ENCODE measurements at places on chromosomes 5 and 9.

DNA sequence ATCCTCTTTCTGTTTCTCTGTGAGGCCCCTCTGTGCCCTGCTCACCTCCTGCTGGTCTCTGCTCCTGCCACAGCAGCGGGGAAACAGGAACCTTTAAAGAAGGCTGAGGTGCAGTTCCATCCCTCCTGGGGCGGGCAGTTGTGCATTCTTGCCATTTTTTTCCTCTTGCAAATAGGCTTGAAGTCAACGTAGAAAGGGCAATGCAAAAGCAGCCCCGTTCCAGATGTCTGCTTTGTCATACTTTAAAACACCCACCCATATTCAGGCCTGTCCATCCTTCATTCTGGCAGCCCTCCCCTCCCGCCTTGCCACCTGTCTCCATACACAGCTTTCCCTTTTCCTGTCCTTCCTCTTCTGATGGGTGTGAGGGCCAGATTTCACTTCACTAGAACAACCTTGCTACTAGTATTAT lies 65.4 kb upstream of the KLF9 start:
- DNase-seq: no peak

DNA sequence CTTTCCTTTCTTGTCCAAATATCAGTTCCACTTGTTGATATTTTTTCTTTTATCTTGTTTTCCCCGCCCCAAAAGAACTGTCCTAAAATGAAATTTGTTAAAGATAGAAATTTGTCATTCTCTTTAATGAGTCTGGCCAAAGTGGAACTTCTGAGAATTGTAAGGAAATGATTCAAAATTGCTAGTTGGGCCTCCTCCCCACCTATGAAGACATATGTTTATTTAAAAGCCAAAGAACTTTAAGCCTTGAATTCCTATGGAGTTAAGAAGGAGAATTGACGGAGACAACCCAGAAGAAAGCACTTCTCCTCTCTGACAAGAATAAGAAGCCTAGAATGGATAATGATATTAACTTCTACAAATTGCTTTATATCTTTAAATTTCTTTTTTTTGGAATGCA lies 59.1 kb upstream of the ALDH1A1 start:
- DNase-seq: no peak

DNA sequence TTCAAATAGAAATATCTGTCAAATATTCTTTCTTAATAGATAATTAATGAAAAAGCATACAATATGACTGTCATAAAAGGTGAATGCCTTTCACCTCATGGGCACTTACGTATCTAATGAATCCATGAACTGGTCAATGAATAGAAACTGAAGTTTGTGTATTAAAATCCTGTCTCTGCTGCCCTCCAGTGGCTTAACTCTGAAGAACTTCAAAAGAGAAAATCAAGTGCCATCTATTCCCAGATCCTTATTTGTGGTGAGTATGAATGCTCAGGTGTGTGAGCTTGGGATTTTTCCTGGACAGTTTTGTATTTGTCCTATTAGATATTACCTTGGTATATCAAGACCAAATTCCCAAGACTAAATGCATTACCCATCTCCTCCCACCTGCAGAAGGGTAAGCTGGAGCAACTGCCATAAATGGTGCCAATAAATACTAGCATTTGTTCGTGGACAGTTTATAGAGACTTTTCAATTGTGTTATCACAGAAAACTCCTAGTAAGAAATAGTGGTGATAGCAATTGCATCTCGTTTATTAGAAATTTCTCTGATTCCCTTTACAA lies 44.0 kb upstream of the SVEP1 start:
- peak; percentile 44 for DNase-seq

GRCh38 chr5:88883059-88883835 lies at the start of gene MEF2C:
Gene MEF2C, minus strand, starts transcription at chr5:88883184. Its CDS starts 59,396 bp downstream, at chr5:88823788.
- DNase-seq: peak; percentile 8

DNA sequence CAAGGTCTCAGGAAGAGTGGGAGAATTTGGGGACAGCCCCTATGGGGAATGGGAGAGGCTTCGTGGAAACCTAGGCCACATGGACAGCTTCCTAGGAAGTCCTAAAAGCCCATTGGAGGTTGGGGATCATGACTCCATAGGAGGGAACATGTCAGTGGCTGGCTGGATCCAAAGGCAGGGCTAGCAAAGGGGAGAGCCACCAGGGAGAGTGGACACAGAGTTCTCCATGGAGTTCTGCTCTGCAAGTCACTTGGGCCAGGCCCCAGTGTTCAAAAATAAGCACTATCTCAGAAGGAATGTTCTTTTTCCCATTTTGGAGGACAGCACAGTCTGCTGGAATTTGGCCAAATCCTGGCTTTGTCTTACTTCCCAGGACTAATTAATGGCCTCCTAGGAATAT lies 140.6 kb upstream of the RAD23B start:
- no peak for DNase-seq

- no peak for DNase-seq
Observed at GRCh38 chr5:88867638-88868037, 15.3 kb downstream of the MEF2C start.

DNA sequence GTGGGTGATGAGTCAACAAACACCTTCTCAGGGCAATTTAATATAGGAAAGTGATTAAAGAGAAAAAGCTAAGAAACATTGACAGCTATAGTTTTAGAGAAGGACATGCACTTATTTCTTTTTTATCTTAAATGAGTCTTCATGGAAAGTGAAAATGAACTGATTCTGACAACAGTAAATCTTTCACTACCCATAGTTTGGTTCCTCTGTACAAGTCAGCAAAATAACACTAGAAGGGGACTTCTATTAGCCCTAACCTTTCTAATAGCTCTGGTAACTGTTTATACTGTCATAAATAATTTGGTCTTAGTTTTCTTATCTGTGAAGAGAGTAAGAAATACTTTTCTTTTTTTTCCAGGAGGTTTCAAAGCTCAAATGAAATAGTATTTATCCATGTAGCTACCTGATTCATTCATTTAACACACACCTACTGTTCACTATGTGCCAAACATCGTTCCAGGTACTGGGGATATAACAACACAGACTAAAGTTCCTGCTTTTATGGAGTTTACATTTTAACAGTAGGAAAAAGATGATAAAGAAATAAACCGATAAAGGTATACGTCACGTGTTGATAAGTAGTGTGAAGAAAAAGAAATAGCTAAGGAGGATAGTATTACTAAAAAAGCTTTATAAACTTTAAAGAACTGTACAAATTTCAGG lies 148.2 kb downstream of the PCSK1 start:
- DNase-seq: no peak

- DNase-seq: no peak
Observed at GRCh38 chr9:36976371-36977030, 57.6 kb downstream of the PAX5 start.

- DNase-seq: no peak
Observed at GRCh38 chr5:45029553-45029952, 220.8 kb downstream of the MRPS30 start.

- DNase-seq: no peak
Observed at GRCh38 chr5:168348084-168348414, 56.6 kb downstream of the WWC1 start.

GRCh38 chr9:37565661-37566618 lies 10.2 kb downstream of the FBXO10 start:
- DNase-seq: no peak

- no peak for DNase-seq
Observed at GRCh38 chr9:1514776-1515363, 464.7 kb downstream of the DMRT2 start.

GRCh38 chr5:54882101-54882500 lies 103.3 kb downstream of the ESM1 start:
- no peak for DNase-seq

- peak; percentile 49 for DNase-seq
Observed at GRCh38 chr5:177312649-177313181, 1.0 kb upstream of the MXD3 start.

- peak; percentile 6 for DNase-seq
Observed at GRCh38 chr5:101728933-101729332, 567.2 kb downstream of the SLCO4C1 start.

GRCh38 chr5:22050931-22051330 lies 802.2 kb downstream of the CDH12 start:
- DNase-seq: no peak

DNA sequence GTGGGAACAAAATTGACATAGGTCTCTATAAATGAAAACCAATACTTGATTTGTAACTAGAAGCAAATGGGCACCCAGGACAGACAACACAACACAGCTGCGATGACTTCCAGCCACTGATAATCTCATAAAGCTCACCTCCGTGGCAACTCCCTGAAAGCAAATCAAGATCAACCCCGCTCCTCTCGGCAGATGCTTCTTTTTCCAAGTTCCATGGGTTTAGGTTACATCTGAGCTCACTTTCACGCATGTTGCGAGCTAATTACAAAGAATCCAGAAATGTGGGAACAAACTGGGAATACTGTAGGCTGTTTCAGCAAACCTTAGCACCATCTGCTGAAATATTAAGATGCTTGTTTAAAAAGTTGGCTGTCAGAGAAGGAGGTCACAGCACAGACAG lies 153.9 kb downstream of the ELAVL2 start:
- no peak for DNase-seq

DNA sequence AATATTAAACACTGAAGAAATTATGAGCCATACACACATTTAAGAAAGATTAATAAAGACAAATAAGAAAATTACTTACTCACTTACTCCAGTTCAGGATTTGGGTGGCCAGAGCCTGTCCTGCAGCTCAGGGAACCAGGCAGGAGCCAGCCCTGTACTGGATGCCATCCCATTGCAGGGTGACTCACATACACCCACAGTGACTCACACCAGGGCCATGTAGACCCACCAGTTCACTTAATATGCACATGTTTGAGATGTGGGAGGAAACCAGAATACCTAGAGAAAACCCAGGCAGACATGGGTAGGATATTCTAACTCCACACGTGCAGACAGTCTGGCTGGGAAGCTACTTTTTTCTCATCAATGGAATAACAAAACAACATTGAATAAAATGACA lies 49.6 kb upstream of the ADRB2 start:
- DNase-seq: peak; percentile 26

- no peak for DNase-seq
Observed at GRCh38 chr5:135158982-135159381, 125.0 kb upstream of the PITX1 start.

GRCh38 chr5:56763711-56764466 lies 51.5 kb upstream of the MAP3K1 start:
- DNase-seq: peak; percentile 96

- DNase-seq: no peak
Observed at GRCh38 chr9:26955222-26955903, 849 bp upstream of the IFT74 start.

GRCh38 chr9:124660341-124660801 lies 110.7 kb downstream of the NR6A1 start:
- DNase-seq: peak; percentile 14

- DNase-seq: no peak
Observed at GRCh38 chr5:140041099-140041491, 2.0 kb downstream of the NRG2 start.

GRCh38 chr9:102035929-102036328 lies 297.5 kb upstream of the GRIN3A start:
- DNase-seq: no peak

GRCh38 chr9:75448281-75448680 lies 360.0 kb downstream of the OSTF1 start:
- DNase-seq: no peak

- DNase-seq: no peak
Observed at GRCh38 chr9:98429613-98430012, 174.2 kb upstream of the TBC1D2 start.

DNA sequence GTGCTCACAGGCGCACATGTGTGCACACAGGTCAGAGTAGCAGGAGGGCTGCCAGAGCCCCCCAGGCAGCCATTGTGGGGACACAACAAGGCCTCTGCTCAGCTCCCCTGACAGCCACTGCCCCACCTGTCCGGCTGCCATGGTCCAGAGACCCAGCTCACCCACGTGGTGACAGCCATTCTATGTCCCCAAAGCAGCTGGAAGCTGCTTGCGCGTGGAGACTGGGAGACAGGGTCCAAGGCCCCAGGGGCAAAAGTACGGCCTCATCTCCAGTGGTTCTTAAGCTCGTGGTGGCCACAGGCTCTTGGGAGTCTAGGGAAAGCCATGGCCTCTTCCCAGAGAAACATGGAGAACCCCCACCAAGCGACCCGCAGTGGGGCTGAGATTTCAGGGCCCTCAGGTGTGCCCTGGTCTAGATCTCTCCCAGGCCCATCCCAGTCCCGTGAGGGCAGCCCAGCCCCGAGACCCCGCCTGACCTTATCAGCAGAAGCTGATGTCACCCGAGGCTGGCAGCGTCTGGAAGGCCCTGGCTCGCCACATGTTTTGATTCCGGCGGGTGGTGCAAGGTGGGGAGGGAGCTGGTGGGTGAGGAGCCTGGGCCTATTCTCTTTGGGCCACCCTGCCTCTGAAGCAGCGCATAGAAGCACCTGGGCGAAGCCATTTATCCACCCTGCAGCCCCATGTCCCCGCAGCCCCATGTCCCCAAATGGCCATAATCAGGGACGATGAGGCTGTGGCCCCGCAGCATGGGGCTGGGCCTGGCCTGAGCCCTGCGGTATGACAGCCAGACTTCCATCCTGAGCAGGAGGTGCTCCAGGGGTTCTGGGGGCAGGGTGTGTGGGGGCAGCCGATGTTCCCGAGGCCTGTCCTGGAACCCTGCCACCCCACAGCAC lies 31.7 kb downstream of the GLT6D1 start:
- peak; percentile 59 for DNase-seq

DNA sequence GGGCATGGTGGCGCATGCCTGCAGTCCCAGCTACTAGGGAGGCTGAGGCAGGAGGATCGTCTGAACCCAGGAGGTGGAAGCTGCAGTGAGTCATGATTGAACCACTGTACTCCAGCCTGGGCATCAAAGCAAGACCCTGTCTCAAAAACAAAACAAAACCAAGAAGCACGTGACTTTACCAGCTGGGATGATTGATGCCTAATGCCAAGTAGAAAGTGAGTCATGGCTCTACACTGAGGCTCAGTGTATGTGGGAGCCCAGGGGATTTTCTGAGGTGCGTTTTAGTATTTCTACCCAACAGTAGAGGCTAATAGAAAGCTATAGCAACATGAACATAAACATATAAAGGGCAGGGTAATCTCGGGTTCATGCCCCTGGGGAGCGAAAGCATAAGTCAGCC lies 13.9 kb upstream of the BRD3OS start:
- DNase-seq: no peak

Measured in BE2C (cell line).